ENCODE measurements at places on chromosomes 3 and 15. TPM values are rescaled to one million over a fixed set of nuclear protein-coding genes. Genes with fewer than 3 reads are reported as not detected.

CCDC33 gene
- not detected for total RNA-seq

DNA sequence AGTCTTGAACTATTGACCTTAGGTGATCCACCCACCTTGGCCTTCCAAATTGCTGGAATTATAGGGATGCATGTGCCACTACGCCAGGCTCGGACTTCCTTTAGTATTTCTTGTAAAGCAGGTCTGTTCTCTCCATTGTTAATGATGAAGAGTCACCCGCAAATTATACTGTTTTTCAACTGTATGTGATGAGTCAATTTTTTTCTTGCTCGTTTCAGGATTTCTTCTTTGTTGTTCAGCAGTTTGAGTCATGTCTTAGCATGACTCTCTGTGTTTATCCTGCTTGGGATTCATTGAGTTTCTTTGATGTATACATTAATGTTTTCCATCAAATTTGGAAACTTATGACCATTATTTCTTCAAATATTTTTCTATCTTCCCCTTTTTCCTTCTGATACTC is 28.9 kb downstream of the GRAMD1C start:
- no peak for DNase-seq

HYAL2 gene
- total RNA-seq, result 12.4 TPM

GRCh38 chr15:89428246-89428645 is 68.1 kb downstream of the RHCG start:
- no peak for DNase-seq

GRCh38 chr3:58388550-58389091 is 45.0 kb downstream of the PDHB start:
- no peak for DNase-seq

DNA sequence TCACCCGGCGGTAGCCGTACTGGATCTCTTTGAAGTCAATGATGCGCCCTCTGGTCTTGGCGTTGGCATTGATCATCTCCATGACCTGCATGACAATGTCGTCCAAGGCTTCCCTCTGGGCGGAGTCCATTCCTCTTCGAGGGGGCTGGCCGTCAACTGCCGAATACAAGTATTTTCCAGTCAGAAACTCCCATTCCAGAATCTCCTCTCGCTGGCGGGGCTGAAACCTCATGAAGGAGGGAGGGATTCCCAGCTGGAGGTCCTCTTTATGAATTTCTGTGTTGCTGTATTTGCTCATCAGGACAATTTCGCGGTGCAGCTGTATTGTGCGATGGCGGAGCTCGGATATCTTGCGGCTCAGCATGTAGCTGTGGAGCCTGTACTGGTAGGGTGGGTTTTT is 73.4 kb downstream of the CHSY1 start:
- DNase-seq, result no peak

EIF3J gene
- total RNA-seq, result 153 TPM

DNA sequence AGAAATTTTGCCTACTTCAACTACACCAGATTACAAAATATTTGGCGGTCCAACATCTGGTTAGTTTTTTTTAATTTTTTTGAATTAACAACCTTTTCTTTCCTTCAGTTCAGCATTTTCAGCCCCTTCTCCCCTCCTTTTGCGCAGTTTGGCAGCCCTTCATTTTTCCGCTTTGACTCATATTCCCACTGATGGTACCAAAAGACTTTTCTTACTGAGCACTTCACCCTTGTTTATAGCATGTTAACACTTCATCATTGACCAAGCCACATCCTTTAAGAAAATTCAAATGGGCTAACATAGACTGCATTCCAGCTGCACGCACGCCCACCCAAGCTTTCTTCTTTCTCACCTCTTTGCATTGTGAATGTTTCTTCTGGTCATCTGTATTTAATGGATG is 49.7 kb downstream of the SEMA6D start:
- DNase-seq, result no peak

DNA sequence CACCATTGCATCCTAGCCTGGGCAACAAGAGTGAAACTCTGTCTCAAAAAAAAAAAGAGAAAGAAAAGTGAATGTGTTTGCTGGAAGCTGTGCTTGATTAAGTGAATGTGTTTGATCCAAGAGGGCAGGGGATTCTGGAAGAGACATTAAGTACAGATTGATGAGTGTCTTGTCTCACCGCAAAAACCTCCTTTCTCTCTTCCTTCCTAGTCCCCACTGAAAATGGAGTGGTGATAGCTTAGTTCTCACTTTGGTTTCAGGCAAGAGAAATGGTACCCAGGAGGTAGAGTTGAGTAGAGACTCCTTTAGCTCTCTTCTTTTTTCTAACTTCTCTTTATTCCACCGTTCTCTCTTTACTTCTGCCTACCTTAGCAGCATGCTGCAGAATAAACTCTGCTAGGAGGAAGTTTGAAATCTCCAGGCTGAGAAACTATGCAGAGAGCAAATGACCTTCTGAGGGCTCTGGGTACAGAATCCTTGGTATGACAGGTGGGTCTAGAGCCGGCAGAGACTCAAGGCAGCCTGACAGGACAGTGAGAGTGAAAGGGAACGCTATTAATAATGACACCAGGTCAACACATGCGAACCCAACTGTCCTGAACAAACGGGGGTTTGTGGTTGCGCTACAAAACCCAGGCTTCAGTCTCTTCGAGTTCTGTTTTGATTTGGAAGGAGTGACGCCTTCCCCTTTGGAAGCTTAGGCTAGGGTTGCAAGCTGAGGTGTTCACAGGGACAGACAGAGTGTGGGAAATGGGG is 74.9 kb downstream of the SMAD3 start:
- no peak for DNase-seq

IL5RA gene
- total RNA-seq, result not detected

Data from K562 (cell line).